ENCODE measurements at places on chromosomes 16 and 17.
A peak's percentile ranks its signal among the peaks of the same experiment; 100 is the strongest.

- DNase-seq: no peak
Measured at GRCh38 chr17:79036596-79036995, 12.6 kb downstream of the C1QTNF1 start.

DNA sequence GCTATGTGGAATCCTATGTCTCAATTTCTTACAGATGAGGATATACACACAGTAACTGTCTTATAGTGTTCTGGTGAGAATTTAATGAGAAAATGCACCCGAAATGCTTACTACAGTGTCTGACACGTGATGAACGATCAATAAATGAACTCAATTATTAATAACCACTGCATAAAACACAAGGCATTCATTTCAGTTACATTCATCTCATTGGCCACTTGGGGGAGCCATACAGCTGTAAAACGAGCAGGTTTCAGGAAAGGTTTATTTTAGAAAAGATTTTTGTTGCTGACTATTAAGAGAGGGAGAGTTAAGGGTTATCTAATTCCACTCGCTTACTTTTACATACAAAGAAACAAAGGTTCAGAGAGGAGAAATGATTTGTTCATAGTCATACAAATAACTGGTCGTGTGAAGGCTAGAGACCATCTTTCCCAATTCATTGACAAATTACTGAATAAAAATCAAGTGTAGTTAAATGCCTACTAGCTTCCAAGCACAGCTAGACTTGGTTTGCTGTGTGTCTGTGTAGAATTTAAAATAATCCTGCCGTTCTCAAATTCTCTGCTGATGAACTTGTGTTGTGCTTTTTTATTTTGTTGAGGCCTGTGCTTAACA lies 160.1 kb downstream of the MAP2K4 start:
- DNase-seq: peak; percentile 90

DNA sequence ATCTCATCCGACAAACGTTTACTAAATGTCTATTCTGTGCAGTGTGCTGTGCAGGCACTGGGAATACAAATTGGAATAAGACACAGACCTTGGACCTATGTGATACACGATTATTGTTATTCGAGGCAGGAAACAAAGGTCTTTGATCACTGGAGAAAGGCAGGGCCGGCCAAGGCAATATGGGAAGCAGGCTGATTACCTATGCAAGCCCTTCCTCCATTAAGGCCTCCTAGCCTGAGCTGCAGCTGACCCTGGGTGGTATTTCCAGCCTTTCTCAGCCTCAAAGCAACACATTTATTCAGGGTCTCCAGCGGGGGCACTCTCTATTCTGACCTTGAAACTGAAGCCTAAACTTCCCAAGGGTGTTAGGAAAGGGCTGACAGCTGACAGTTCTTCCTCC lies 13.4 kb downstream of the ST6GALNAC1 start:
- DNase-seq: no peak

DNA sequence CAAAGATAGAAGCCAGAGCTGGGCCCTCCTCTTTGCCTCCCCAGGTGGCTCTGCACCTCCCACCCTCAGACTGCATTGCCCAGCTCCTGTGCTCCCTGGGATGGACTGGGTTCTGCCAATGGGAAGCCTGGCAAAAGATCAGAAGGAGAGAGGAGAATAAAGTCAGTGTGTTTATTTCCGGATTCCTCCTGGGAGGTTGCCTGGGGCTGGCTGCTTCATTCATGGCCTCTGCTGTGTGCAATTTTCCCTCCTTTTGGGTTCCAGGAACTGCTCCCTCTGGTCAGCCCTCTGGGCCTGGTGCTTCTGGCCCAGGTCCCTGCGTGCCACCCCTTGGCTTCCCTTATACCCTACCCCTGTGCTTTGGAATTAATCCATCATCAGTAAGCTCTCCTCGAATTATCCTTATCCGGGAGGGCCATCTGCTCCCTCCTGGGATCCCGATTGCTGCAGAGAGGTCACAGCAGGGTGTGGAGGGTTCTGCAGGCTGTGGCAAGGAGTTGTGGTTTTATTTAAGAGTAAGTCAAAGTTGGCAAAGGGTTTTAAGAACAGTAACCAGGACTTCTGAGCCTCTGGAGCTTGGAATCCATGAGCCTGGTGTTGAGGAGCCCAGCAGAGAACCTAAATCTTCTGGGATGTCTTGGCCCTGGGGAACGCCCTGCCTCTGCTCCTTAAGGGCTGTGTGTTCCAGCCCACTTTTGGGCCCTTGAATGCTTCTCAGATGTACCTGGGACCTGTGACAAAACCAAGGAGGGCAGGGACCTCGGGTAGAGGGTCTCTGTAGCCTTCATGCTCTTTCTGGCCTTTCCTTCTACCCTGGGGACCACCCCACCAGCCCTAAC lies 8.2 kb upstream of the MMP2 start:
- DNase-seq: no peak

GRCh38 chr17:79192503-79193351 lies 118.1 kb downstream of the ENGASE start:
- DNase-seq: peak; percentile 85

- no peak for DNase-seq
Measured at GRCh38 chr17:2947588-2947950, 115.8 kb downstream of the OR1D5 start.

DNA sequence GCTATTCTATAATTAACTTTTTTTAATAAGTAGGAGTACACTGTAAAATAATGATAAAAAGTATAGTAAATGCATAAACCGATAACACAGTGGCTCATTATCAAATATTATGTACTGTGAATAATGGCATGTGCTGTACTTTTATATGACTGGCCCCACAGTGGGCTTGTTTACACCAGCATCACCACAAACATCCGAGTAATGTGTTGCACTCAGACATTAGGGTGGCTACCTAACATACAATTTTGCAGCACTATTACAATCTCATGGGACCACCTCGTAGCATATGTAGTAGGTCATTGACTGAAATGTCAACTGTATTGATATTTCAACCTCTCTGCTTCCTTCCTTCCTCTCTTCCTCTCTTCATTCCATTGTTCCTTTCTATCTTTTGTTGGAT lies 51.7 kb downstream of the TBX4 start:
- no peak for DNase-seq

GRCh38 chr17:21089933-21090901 lies 36.5 kb upstream of the DHRS7B start:
- DNase-seq: no peak

DNA sequence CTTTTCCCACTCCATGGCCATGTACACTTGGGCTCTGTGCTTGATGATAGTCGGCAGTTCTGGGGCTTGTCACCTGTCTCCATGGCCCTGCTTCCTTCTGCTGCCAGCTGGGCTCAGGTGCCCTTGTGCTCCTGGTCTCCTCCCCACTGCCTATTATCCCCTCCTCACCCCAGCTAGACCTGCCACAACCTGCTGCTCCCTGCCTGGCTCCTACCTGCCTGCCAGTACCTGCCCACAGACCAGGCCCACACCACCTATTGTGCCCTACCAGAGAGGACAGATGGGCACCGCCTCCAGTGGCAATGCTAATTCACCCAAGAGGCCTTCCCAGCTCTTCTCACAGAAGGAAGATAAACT lies 538 bp upstream of the RAPGEFL1 start:
- DNase-seq: no peak

GRCh38 chr16:82758904-82759303 lies 132.1 kb downstream of the CDH13 start:
- no peak for DNase-seq

DNA sequence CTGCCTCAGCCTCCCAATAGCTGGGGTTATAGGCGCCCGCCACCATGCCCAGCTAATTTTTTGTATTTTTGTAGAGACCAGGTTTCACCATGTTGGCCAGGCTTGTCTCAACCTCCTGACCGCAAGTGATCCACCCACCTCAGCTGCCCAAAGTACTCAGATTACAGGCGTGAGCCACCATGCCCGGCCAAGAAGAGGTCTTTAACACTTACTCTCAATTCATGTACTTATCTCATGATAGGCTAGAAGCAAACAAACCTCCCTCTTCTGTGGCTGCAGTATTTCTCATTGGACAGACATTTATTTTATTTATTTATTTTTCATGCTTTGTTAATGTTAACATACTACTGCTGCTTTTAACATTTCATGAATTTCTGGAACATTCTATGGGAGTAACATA lies 7.0 kb upstream of the NT5C start:
- DNase-seq: no peak
